ENCODE measurements at places on chromosomes 3 and 15.

DNA sequence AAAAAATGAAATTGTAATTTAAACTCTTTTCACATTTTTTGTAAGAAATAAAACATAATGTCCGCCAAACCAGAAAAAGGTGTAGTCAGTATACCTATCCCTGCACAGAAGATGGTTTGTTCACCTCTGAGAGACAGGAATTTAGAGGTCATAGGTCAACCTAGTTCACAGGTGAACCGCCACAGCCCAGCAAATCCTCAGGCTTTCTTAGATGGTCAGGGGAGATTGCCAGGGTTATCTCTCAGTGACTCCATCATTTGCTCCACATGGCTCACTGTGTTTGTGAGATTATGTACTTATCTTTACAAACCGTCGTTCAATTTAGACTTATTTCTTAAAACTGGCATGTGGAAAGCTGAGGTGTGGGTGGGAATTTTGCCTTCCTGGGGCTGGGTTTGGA is 264.2 kb downstream of the GABRG3 start:
- no peak for DNase-seq

- DNase-seq = no peak
These were observed 412 bp downstream of the CHDH start for GRCh38 chr3:53845881-53846133.

DNA sequence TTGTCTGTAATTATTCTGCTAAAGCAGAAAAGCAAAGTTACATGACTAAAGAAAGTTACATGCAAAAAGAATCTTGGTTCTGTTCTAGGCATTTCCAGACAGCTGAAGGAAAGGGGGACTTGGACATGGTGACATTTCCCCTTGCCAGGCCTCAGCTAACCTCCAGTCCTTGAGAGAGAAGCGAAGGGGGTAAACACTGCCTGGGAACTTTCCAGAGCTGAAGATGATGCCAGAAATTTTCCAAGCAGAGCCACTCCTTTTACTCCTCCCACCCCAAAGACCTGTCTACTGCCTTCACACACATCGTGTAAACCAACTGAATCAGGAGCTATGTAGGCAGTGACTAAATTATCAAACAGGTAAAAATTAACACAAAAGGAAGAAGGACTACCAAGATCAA is 5.4 kb downstream of the MEX3B start:
- DNase-seq = no peak

GRCh38 chr15:64337761-64338160 is 18.2 kb downstream of the CSNK1G1 start:
- DNase-seq = no peak

- no peak for DNase-seq
These were observed 74.0 kb upstream of the LIPC start for GRCh38 chr15:58357529-58358476.

- DNase-seq = no peak
These were observed 23.1 kb downstream of the CNTN3 start for GRCh38 chr3:74591342-74591741.

DNA sequence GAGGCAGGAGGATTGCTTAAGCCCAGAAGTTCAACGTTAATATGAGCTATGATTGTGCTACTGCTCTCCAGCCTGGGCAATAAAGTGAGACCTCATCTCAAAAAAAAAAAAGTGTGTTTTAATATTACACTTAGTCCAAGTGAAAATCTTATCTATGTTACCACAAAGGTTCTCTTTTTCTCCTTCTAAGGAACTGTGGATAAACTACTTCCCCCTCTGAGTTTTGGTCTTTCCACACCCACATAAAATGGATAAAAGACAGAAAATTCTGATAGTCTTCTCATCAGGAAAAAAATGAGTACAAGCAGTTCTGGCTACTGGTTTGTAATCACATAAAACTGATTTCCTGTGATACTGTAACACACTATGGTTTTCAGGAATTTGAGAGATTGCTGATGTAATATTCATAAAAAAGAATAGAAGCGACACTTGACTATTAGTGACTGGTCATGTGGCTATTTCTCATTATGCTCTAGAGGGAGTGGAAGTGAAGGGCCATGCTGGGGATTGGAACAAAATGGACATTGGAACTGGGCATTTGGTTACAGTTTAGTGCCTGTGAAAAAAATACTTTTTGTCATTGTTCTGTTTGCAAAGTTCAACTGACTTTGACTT is 68.2 kb downstream of the RYR3 start:
- no peak for DNase-seq

DNA sequence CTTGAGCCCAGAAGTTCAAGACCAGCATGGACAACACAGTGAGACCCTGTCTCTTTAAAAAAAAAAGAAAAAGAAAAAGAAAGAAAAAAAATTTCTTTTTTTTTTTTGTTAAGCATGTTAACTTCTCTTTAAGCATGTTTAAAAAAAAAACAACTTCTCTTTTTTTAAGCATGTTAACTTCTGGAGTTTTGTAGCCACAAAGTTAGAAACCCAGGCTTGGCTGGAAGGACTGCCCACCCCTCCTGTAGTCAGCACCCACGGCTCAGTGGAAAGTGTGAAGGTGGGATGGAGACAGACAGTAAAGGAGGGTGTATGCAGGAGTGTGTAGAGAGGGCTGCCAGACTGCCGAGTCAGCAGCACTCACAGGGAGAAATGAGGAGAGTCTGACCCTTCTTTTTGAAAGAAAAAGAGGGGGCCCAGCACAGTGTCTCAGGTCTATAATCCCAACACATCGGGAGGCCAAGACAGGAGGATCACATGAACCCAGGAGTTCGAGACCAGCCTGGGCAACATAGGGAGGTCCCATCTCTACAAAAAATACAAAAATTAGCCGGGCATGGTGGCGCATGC is 33.2 kb downstream of the GOLGA8S start:
- no peak for DNase-seq

- DNase-seq = no peak
These were observed 9.2 kb downstream of the NBEAL2 start for GRCh38 chr3:46988616-46989015.

GRCh38 chr3:354432-354831 is 157.9 kb downstream of the CHL1 start:
- no peak for DNase-seq

DNA sequence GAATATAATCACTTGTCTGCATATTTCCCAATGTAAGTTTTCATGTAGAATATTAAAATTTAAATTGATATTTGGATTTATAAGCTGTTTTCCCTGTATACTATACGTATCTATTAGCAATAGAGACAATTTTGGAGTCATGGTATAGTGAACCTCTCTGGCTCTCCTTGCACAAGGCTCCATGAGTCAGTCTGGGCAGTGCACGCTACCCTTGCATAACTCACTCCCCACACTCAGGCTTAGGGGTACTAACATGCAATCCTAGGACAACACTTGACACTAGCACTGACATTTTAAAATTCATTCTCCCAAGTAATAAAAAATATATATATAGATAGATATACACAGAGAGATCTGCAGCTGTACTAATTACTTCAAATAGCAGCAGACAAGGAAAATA is 39.2 kb downstream of the SLC24A1 start:
- DNase-seq = no peak

DNA sequence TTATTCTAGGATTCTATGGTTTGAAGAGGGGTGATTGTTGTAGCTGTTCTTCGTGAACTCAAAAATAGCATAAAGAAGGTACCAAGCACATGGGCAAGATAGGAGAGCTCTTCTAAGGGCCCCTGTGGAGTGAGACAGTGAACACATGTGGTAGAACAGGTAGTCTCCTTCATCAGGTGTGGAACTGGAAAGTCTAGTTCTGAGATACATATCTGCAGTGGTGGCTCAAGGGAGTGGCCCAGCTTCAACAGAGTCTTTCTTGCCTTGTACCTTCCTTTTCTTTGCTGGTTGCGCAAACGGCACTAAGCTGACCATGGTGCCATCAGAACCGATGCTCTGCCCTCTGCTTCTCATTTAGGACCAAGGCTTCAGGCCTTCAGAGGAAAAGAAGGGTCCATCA is 65.2 kb downstream of the CERS3 start:
- no peak for DNase-seq

- DNase-seq = no peak
These were observed 781.1 kb downstream of the TUSC7 start for GRCh38 chr3:117490716-117491115.

- no peak for DNase-seq
These were observed 762.2 kb upstream of the ALCAM start for GRCh38 chr3:104604326-104605010.

- no peak for DNase-seq
These were observed 13.5 kb downstream of the HTR3E start for GRCh38 chr3:184110316-184110725.

DNA sequence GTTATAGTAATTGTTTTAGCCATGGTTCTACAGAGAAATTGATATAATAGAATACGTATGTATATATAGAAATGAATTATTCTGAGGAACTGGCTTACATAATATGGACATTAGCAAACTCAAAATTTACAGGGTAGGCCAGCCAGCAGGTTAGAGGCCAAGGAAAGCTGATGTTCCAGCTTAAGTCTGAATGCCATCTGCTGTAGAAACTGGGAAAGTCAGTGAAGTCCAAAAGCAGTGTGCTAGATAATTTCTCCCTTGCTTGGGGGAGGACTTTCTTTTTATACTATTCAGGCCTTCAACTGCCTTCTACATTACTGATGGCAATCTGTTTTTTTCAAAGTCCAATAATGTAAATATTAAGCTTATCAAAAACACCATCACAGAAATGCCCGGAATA is 1174.7 kb downstream of the ZPLD1 start:
- DNase-seq = no peak

- DNase-seq = no peak
These were observed 41.5 kb upstream of the CDV3 start for GRCh38 chr3:133531981-133532380.

DNA sequence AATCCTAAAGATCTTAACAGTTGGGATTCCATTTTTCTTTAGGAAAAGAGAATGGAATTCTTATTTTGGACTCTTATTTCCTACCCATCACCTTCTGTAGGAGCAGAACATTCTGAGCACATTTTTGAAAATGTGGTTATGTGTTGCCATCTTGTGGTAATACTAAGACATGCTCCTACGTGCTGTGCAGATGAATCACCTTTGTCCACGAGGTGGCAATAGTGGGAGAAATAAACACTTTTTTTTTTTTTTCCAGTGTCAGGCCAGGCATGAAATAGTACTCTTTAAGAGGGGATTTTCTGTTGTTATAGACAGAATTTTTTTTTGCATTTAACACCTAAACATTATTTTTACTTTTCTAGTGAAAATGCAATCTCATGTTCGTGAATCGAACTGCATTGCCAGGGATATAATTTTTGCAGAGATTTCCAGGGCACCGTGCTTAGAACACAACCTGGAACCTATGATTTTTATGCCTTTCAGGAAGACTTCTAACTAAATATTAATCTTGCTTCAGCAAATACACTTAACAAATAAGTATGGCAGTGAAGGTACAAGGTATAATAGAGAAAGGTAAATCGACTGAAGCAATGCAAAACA is 196.6 kb downstream of the GAP43 start:
- DNase-seq = no peak

GRCh38 chr3:27758083-27758482 is 36.0 kb upstream of the EOMES start:
- no peak for DNase-seq

GRCh38 chr15:52289629-52290081 is 5.9 kb downstream of the MYO5C start:
- no peak for DNase-seq

DNA sequence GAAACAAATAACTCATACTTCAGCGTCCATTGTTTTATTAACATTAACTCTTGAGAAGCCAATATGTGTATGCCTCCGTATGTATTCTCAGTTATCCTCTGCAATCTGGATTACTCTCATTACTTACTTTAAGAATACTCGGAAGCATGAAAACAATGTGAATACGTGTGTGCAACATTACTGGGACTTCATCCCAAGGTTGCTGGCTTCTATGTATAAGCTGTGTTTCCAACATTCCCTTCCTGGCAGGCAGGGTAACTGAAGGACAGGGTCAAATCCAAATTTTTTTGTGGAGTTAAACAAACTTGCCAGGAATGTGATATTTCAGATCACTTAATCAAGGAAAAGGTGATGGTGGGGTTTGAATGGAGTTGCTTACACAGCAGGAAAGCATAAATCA is 34.5 kb upstream of the NR1I2 start:
- DNase-seq = no peak

Data from stimulated activated CD8-positive, alpha-beta memory T cell treated with anti-CD3 and anti-CD28 coated beads, Interleukin-15, amount 100 ng/mL, for 24 hours (primary cell).